Right hindlimb (tissue), 1 donor: ENCODE measurements at places on chromosomes 4 and X.

DNA sequence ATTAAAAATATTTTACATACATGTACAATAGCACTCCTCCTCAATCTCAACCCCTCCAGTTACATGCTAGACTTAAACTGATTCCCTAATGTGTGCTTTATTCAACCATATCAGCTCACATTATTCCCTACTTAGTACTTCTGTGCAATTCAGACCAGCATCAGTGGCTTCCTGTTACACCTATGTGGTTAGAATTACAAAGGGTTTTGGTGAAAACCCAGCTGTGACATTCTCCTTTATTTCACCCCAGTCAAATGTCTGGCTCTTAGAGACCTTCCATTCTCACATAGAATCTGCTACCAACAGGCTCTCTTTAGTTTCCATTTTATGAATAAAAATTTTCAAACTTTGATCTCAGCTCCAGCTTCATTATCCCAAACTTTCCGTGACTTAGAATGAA lies 85.2 kb upstream of the SLC7A11 start:
- DNase-seq = no peak

DNA sequence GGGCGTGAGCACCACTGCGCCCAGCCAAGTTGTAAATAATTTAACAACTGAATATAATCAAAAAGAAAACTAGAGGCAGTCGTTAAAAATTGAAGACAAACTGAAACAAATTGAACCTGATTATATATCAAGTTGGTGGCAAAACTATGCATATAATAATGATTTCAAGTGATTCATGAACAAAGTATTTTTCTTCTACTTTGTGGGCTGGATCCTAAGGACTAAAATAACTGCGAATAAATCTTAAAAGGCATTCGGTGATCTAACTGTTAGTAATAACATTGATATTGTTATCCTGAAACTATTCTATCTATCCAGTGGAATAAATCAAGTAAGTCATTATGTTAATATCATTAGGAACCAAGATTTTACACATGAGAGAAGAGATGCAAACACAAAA lies 21.2 kb upstream of the USP9X start:
- DNase-seq = no peak

DNA sequence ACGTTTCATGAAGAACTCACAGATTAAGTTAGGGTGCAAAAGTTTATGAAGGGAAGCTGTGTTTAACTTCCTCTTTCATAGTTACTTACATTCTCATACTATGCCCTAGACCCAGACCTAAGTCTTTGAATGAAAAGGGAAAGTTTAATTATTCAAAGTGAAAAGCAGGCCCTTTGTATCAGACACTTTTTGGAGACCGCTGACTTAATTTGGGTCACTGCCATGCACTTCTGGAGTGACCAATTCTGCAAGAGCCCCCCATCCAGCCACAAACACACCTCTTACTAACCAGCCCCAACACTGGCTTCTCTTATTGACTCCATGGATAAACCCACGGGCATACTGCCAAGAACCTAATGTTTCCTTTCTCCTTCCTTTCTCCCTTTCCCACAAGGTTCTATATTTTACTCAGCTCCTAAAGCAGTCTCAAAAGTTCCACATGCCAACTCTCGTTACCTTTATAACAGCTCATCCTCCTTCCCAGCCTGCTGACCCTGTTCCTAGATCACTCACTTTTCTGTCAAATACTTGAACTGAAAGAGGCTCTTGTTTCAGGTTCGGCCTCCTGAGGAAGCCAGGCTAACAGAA lies 34.5 kb downstream of the ABCE1 start:
- peak; percentile 24 for DNase-seq

DNA sequence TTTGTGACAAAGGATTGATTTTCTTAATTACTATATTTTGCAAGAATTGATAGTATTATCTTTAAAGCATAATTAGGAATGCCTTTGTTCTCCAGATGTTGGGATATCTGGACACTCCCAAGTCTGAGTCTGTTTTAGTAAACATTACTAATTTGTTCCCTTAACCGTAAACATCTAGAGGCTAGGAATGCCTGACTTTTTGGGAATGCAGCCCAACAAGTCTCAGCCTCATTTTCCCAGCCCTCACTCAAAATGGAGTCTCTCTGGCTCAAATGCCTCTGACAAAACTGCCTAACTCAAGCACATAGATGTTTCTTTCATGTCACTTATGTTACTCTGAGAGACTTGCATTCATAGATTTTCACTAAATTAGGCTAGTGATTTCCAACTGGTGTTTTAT lies 297.0 kb upstream of the CLNK start:
- no peak for DNase-seq

- no peak for DNase-seq
These were observed 36.1 kb upstream of the OTUD4 start for GRCh38 chr4:145216535-145216934.

DNA sequence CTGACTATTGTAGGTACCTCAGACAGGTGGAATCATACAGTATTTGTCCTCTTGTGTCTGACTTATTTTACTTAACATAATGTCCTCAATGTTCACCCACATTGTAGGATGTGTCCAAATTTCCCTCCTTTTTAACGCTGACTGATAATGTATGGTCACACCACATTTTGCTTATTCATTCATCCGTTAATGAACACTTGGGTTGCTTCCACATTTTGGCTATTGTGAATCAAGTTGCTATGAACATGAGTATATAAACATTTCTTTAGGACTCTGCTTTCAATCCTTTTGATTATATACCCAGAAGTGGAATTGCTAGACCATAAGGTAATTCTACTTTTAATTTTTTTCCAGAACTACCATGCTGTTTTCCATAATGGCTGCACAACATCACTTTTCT lies 87.0 kb upstream of the NDP start:
- DNase-seq = no peak

DNA sequence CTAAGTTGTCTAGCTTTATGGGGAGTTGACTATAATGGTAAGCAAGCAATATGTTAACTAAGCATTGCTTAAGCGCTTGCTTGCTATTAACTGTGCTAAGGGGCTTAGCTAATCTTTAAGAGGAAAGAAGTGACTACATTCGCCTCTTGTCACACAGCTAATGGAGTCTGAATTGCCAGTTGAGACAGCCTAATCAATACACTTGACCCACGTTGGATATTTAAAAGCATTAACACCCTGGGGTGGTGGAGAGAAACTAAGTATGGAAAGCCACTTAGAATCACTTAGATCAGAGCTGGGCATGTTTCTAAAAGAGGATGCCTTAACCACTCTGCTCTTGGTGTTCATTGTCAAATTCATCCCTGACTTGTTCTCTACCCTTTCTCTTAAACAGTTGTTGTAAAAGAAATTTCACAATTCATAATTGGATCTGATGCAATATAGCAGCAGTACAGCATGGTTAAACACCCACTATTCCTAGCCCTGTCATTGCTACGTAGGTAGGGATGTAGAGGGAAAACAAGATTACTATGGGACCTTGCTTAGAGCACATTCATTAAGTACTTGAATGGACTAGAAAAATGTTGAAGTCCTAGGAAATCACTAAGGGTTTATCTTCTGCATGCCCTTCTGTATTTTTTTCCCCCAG lies 3.5 kb downstream of the ZAR1 start:
- DNase-seq = no peak

DNA sequence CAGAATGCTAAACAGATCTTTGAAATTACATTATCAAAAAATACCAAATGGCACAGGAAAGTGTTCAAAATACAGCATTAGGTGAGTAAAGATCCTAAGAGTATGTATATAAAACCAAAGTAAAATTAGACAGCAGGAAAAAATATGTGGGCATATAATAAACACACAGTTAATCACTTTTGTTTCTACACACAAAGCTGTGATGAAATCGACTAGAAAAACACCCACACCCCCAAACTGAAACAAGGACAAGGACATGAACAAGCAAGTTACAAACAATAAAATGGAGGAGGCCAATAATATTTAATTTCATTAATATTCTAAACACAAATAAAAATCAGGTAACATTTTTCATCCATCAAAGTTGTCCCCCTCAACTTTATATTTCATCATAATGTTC lies 143.2 kb downstream of the FRYL start:
- no peak for DNase-seq

DNA sequence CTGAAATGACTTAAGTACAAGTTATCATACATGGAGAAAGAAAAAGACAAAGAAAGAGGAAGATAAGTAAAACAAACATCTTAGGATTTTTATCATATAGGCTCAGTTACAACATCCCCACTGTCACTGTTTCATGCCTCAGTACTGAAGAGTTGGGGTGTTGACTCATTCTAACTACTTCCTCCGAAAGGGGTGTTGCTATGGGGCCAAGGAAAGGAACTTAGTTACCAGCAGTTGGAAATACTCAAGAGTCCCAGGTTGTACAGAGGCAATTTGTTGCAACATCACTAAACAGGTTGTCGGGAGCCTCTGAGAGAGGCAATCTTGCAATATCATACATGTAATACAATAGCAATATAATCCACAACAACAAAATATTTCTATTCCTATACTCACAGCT lies 1264.7 kb downstream of the PCDH7 start:
- DNase-seq = no peak

GRCh38 chrX:125295337-125295736 lies 24.3 kb upstream of the TEX13C start:
- no peak for DNase-seq

DNA sequence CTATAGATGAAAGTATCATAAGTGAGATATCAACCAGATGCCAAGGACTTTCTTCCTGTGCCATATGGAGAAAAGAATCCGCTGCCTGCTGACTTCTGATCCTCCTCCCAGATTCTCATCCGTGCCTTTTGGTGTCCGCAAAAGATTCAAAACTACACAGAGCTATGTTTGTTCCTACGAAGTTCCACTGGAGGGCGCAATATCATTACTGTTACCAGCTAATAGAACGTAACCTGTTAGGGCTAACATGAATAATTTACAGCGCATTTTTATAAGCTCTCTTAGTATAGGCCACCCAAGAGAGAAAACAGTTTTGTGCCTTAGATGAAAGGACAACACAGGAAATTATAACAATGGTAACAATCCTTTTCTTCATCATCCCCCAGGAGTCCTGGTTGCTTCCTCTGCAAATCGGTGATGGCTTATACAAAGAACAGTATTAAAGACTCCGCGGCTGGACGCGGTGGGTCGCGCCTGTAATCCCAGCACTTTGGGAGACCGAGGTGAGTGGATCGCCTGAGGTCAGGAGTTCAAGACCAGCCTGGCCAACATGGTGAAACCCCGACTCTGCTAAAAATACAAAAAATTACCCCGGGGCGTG lies 22.8 kb upstream of the CENPVL3 start:
- no peak for DNase-seq

DNA sequence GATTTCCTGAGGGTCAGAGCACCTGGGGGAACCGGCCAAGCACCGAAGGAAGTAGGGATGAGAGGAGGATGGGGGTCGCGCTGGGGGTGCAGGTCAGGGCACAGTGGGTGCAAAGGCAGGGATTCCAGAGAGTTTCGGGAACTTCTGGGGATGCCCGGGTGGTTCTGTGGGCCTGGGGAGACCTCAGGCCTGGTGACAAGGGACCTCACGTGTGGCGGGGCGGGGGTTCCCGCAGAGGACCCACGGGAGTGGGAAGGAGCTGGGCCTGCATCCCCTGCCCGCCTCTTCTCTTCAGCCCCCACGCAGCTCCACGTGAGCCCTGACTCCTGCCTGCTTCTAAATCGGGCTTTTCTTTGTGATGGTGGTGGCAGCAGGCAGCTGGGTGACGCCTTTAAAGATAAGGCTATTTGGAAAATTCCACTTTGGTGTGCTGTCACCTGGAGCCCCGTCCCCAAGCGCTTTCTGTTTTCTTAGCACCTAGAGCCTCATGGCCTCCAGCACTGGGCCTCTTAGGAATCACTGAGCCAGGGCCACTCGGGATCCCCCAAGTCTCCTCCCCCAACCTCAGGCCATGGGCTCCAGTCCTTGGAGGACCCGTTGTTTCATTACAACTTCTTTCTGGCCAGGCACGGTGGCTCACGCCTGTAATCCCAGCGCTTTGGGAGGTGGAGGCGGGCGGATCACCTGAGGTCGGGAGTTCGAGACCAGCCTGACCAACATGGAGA lies 7.1 kb upstream of the TBC1D14 start:
- DNase-seq = no peak

- no peak for DNase-seq
These were observed 6.0 kb upstream of the SPCS3 start for GRCh38 chr4:176313596-176314336.

DNA sequence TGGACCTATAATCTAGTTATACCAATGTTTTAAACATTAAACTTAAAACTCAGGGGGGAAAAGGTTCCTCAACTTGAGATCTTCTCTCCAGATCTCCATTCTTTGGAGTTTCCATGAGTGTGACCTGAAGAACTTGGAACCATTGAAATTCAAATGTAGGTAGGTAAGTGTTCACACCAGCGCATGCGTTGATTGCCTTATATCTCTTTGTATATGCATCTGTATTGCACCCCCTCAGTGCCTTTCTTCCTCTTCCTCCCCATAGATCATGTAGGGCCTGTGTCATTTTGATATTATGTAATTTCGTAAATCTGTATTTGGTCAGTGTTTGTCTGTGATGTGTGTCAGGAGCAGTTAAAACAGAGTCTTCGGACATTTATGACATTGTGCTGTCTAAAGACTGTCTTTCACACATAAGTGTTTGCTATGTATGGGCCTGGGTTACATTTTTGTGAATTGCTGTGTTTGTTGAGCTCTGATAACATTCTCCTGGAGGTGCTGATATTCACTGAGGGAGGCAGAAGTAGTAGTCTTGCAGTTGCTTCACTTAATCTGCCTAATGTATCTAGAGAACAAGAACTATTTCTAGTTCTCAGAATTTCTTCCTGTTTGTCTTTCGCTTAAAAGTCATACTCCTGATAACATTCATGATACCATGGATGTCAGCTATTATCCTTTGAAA lies 126.3 kb downstream of the RAP1GDS1 start:
- DNase-seq = no peak

- DNase-seq = peak; percentile 39
These were observed 223.1 kb upstream of the FAT1 start for GRCh38 chr4:186946682-186947294.
